A549 treated with Mapracorat at 1 μM for 4 hours (cell line): ENCODE measurements at places on chromosomes 16 and 17. TPM values are rescaled to one million over a fixed set of nuclear protein-coding genes. Genes with fewer than 3 reads are reported as not detected.

Gene GSG1L
- not detected in 5 replicates for total RNA-seq

Gene ARHGAP44
- total RNA-seq, result 2.0 to 2.8 TPM (median 2.5 TPM) in 5 replicates

Gene NGFR
- 0.63 to 0.97 TPM (median 0.81 TPM) in 5 replicates for total RNA-seq

Gene DUSP3
- 57.1 to 63.4 TPM (median 61.1 TPM) in 5 replicates for total RNA-seq

Gene FOXN1
- total RNA-seq, result 0.04 to 0.08 TPM (median 0.06 TPM) in 3 of 5 replicates, not detected in the others

Gene TMEM92
- 16.2 to 21.1 TPM (median 18.5 TPM) in 5 replicates for total RNA-seq

Gene GLIS2
- total RNA-seq, result 21.3 to 28.3 TPM (median 25.8 TPM) in 5 replicates

Gene CTRL
- total RNA-seq, result 1.3 to 1.9 TPM (median 1.4 TPM) in 5 replicates

Gene CA10
- total RNA-seq, result not detected in 5 replicates

Gene ZFP3
- total RNA-seq, result 0.77 to 1.2 TPM (median 0.95 TPM) in 5 replicates

Gene RILP
- 14.0 to 20.0 TPM (median 16.8 TPM) in 5 replicates for total RNA-seq

Gene GPR139
- not detected in 5 replicates for total RNA-seq

Gene SULT1A2
- total RNA-seq, result 0.11 to 0.19 TPM (median 0.16 TPM) in 4 of 5 replicates, not detected in the other

Gene ALDH3A1
- 777 to 1,128 TPM (median 798 TPM) in 5 replicates for total RNA-seq

Gene OR1F1
- 0.17 to 0.65 TPM (median 0.43 TPM) in 4 of 5 replicates, not detected in the other for total RNA-seq

Gene FOXC2
- 4.5 to 5.1 TPM (median 4.9 TPM) in 5 replicates for total RNA-seq

Gene HES7
- 1.8 to 6.1 TPM (median 5.3 TPM) in 5 replicates for total RNA-seq

Gene CASKIN1
- 0.33 to 1.1 TPM (median 0.49 TPM) in 5 replicates for total RNA-seq

Gene C17orf78
- not detected in 5 replicates for total RNA-seq

Gene TOM1L1
- total RNA-seq, result 34.4 to 41.2 TPM (median 38.0 TPM) in 5 replicates

Gene MAP3K14
- total RNA-seq, result 35.6 to 67.4 TPM (median 48.8 TPM) in 5 replicates

Gene TMC8
- 0.16 to 0.27 TPM (median 0.26 TPM) in 5 replicates for total RNA-seq

Gene FOXF1
- total RNA-seq, result not detected in 5 replicates

Gene KRTAP1-5
- total RNA-seq, result not detected in 5 replicates

Gene PLCG2
- 2.4 to 5.0 TPM (median 4.1 TPM) in 5 replicates for total RNA-seq

Gene SMIM5
- 0.61 to 1.3 TPM (median 0.83 TPM) in 5 replicates for total RNA-seq

Gene CACNG4
- total RNA-seq, result 10.3 to 14.1 TPM (median 13.3 TPM) in 5 replicates

Gene GPRC5C
- total RNA-seq, result 40.7 to 67.4 TPM (median 60.7 TPM) in 5 replicates

Gene FKBP10
- total RNA-seq, result 84.8 to 112 TPM (median 102 TPM) in 5 replicates

Gene CBFA2T3
- 0.40 to 0.86 TPM (median 0.63 TPM) in 5 replicates for total RNA-seq

Gene PYY
- not detected in 5 replicates for total RNA-seq

Gene KRT31
- total RNA-seq, result not detected in 5 replicates

Gene KRT33B
- total RNA-seq, result not detected in 5 replicates

Gene TIMP2
- 189 to 242 TPM (median 225 TPM) in 5 replicates for total RNA-seq
